PC-3 (cell line): ENCODE measurements at places on chromosomes 1 and 21. TPM values are rescaled to one million over a fixed set of nuclear protein-coding genes. Genes with fewer than 3 reads are reported as not detected.
A peak's percentile ranks its signal among the peaks of the same experiment; 100 is the strongest.

The CSMD2 gene
- not detected in 2 replicates for total RNA-seq

The SPRTN gene
- 17.1 and 27.8 TPM in 2 replicates for total RNA-seq

The RPS6KC1 gene
- total RNA-seq = 21.1 and 22.3 TPM in 2 replicates

The NBPF6 gene
- total RNA-seq = 0.07 TPM in 1 of 2 replicates, not detected in the other

The DIP2A gene
- 23.7 and 33.6 TPM in 2 replicates for total RNA-seq

- no peak for DNase-seq
Observed at GRCh38 chr1:41342774-41343355, 18.4 kb upstream of the FOXO6 start.

GRCh38 chr21:26941421-26941820 lies 25.5 kb downstream of the ADAMTS5 start:
- peak; percentile 23 for DNase-seq

- DNase-seq = no peak
Observed at GRCh38 chr1:31609514-31610118, 7.9 kb upstream of the HCRTR1 start.

DNA sequence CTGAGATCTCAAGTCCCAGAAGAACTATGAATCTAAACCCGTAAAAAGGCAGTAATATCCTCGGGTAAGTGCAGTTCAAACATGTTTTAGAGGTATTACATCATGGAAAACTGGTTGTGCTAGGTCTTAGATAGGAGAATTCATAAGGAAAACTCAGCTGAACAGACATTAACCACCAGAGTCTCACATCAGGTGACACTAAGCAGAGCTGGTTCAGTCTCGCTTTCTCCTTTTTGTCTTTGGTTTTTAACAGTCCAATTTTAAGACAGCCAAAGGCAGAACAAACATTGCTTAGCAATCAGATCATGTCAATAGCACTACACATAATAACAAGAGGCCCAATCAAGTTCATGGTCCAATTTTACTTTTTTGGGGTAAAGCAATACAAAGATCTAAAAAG lies 63.1 kb upstream of the MUTYH start:
- peak; percentile 10 for DNase-seq

DNA sequence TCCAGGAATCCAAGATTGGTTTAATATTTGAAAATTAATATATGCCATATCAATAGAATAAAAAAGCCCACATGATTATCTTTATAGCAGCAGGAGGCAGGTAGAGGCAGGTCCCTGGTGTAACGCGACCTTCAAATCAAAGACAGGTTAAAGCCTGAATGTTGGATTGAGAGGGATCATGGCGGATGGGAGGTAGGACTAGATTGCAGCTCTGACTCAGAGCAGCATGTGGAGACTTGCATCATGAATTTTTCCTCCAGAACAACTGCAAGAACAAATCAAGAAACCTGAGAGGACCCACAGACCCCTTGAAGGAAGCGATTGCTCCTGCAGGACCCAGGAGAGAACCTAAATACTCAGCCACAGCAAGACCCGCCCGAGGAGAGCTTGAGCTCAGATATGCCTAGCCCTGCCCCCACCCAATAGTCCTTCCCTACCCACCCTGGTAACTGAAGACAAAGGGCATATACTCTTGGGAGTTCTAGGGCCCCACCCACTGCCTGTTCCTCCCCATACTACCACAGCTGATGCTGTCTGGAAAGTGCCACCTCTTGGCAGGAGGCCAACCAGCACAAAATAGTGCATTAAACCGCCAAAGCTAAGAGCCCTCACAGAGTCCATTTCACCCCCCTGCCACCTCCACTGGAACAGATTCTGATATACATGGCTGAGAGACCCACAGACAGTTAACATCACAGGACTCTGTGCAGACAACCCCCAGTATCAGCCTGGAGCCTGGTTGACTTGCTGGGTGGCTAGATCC lies 19.5 kb downstream of the S100B start:
- DNase-seq = no peak

- DNase-seq = peak; percentile 83
Observed at GRCh38 chr21:44792702-44793591, 8.7 kb downstream of the UBE2G2 start.

DNA sequence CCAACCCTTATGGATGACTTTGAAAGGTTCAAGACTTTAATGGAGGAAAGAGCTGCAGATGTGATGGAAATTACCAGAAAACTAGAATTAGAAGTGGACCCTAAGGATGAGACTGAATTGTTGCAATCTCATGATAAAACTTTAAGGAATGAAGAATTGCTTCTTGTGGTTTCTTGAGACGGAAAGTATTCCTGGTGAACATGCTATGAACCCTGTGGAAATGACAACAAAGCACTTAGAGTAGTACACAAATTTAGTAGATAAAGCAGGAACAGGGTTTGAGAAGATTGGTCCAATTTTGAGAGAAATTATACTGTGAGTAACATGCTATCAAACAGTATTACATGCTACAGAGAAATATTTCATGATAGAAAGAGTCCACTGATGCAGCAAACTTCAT lies 215.4 kb downstream of the OMA1 start:
- no peak for DNase-seq
